Left cardiac atrium (tissue), 4 donors: ENCODE measurements at places on chromosomes 16 and 17. TPM values are rescaled to one million over a fixed set of nuclear protein-coding genes. Genes with fewer than 3 reads are reported as not detected.

DNA sequence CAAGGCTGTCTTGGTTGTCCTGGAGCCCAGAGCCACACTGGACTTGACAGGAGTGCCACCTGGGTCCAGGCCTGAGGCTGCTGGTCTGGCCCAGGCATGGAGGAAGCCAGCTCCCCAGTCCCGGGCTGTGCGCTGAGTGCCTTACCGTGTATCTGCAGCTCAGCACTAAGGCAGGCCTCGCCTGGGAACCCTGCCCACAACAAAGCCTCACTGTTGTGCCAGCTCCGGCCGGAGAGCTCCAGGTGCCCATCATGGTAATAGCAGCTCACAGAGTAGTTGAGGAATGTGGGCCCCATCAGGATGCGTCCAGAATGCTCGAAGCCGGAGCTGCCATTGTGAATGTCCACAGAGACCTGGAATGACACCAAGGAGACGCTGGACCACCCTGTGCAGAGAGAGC, 72.2 kb downstream of the RMI2 start:
- no peak for DNase-seq

GRCh38 chr16:71515026-71515425, 11.2 kb upstream of the CHST4 start:
- no peak for DNase-seq

DNA sequence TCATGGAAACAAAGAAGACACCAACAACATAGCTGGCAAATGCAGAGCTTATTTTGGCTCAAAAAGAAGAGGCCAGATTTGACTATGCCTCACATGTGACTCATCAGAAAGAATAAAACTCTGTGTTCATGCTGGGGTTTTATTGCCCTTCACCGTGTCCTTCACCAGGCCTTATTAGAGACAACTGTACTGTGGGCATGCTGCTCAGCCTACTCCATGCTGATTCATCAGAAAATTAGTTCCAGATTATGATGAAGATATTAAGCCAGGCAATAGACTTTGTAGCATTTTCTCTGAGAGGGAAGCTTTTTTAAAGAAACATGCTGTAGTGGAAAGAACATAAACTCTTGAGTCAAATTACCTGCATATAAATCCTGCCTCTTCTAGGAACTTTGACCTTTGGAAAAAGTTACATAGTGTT, 89.8 kb downstream of the CYB561 start:
- no peak for DNase-seq

GRCh38 chr17:71548540-71549190, 572.2 kb upstream of the SOX9 start:
- DNase-seq: no peak

Gene CLDN9
- total RNA-seq: 0.24 TPM

- no peak for DNase-seq
Observed at GRCh38 chr17:2002767-2003329, 22.3 kb downstream of the RTN4RL1 start.

Gene KRT9
- total RNA-seq: not detected

Gene KRTAP16-1
- total RNA-seq: not detected

GRCh38 chr16:81277541-81278080, 37.2 kb upstream of the GAN start:
- no peak for DNase-seq
